ENCODE measurements at places on chromosomes 1 and 21. TPM values are rescaled to one million over a fixed set of nuclear protein-coding genes. Genes with fewer than 3 reads are reported as not detected.
A peak's percentile ranks its signal among the peaks of the same experiment; 100 is the strongest.

GRCh38 chr1:85245456-85245855, 14.0 kb downstream of the C1orf52 start:
- peaks cover 28% of the 10 kb centered on the region for H3K4me1 ChIP-seq
- no peaks in the 10 kb centered on the region for H3K36me3 ChIP-seq

- peaks cover 40% of the 10 kb centered on the region for H3K4me1 ChIP-seq
- no peak for DNase-seq
- H3K4me3 ChIP-seq = no peak overlapping the region
- H3K27ac ChIP-seq = peak overlapping the region; percentile 77
Measured at GRCh38 chr1:54354899-54355298, 51.3 kb downstream of the SSBP3 start.

DDOST gene
- 320 TPM for total RNA-seq

- H3K4me3 ChIP-seq = no peak overlapping the region
- H3K4me1 ChIP-seq = no peaks in the 10 kb centered on the region
- H3K36me3 ChIP-seq = no peaks in the 10 kb centered on the region
- DNase-seq = peak; percentile 84
- H3K27ac ChIP-seq = no peak overlapping the region
Measured at GRCh38 chr1:240190881-240191401, 99.3 kb downstream of the FMN2 start.

GRCh38 chr1:24285231-24285630, 33.9 kb upstream of the GRHL3 start:
- no peaks in the 10 kb centered on the region for H3K36me3 ChIP-seq
- no peaks in the 10 kb centered on the region for H3K27me3 ChIP-seq
- DNase-seq = no peak
- no peaks in the 10 kb centered on the region for H3K4me1 ChIP-seq
- H3K27ac ChIP-seq = no peak overlapping the region

DNA sequence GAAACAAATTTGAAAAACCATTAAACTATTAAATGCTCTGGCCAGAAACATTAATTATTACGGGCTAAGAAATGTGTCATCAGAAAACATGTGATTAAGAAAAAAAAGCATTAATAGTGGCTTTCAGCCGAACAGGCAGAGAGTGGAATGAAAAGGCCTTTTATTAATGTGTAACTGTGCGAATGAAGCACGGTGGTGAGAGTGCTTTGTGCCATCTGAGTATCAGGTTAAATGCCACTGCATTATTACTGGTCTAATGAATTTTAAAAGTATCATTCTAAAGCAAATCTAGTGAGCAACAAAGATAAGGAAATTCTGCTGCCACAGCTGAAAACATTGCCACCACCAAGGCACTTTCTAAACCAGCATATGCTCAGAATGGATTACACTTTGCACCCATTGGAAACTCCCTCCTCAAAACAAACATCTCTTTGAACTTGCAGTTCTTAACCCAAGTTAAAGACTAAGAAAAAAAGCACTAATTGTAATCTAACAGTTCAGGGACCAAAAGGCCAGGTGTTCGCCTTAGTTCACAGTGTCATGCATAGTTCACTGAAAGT, 30.0 kb upstream of the SSX2IP start:
- no peak overlapping the region for H3K4me3 ChIP-seq
- H3K27ac ChIP-seq = peak overlapping the region; percentile 86
- H3K4me1 ChIP-seq = peaks cover 36% of the 10 kb centered on the region
- DNase-seq = peak; percentile 46
- no peaks in the 10 kb centered on the region for H3K27me3 ChIP-seq

DNA sequence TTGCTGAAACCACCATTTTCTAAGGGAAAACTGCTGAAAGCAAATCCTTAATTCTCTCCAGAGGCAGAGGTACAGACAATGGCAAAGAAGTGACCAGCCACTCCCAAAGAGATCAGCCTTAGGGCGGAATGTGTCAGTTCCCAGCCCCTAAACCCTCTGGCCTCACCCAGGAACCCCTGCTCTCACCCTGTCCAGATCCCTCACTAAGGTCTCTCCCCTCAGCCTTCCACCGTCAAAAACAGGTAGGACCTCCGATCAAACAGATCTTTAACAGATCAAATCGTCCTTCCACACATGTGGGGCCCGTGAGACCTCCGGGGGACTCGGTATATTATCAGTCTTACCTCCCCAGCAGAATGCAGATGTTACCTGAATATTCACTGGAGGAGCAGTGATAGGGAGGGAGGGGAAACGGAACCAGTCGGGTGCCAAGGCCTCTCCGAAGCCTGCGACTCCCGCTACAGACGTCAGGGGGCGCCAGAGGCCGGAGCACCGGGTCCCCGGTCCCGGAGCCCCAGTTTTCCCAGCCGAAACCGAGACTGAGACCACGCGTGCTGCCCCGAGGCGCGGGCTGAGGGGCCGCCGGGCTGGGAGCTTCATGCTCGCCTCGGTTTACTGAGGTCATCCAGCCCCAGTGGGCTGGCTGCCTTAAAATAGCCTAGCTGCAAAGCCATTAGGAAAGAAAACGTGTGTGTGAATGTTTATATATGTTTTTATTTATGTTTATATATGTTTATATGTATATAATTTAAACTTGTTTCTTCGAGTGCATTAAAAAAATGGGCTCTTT, 23.6 kb downstream of the GPA33 start:
- H3K4me1 ChIP-seq = no peaks in the 10 kb centered on the region
- no peaks in the 10 kb centered on the region for H3K36me3 ChIP-seq
- H3K27ac ChIP-seq = no peak overlapping the region
- DNase-seq = peak; percentile 86

- no peaks in the 10 kb centered on the region for H3K27me3 ChIP-seq
- H3K27ac ChIP-seq = peak within 1 kb of the TSS; percentile 93
- DNase-seq = peak; percentile 95
Measured at GRCh38 chr1:227734856-227735538, at the start of the genes JMJD4 and SNAP47. TSS of gene JMJD4 (minus strand) at chr1:227735302. CDS start at chr1:227735273, 29 bp downstream. TSS of gene SNAP47 (plus strand) at chr1:227735435. CDS start at chr1:227747737, 12,302 bp downstream.

GRCh38 chr1:242542271-242542670, 17.8 kb upstream of the PLD5 start:
- no peak overlapping the region for H3K4me3 ChIP-seq
- H3K27me3 ChIP-seq = no peaks in the 10 kb centered on the region

- H3K27me3 ChIP-seq = no peaks in the 10 kb centered on the region
- H3K27ac ChIP-seq = no peak overlapping the region
- no peaks in the 10 kb centered on the region for H3K4me1 ChIP-seq
- no peak overlapping the region for H3K4me3 ChIP-seq
- no peak for DNase-seq
Measured at GRCh38 chr1:30545365-30545764, 178.0 kb downstream of the MATN1 start.

- peak overlapping the region; percentile 77 for H3K27ac ChIP-seq
- H3K36me3 ChIP-seq = no peaks in the 10 kb centered on the region
- H3K4me3 ChIP-seq = no peak overlapping the region
Measured at GRCh38 chr1:230915078-230915477, 46.8 kb upstream of the C1orf198 start.

- peaks cover 12% of the 10 kb centered on the region for H3K4me1 ChIP-seq
- H3K36me3 ChIP-seq = no peaks in the 10 kb centered on the region
- H3K4me3 ChIP-seq = peak within 1 kb of the TSS; percentile 94
- H3K27me3 ChIP-seq = no peaks in the 10 kb centered on the region
- DNase-seq = peak; percentile 77
Measured at GRCh38 chr1:211326528-211327345, at the start of gene TRAF5. TSS of gene TRAF5 (plus strand) at chr1:211326833. CDS start at chr1:211353240, 26,407 bp downstream.

GRCh38 chr21:36994501-36995158, 11.9 kb upstream of the RIPPLY3 start:
- H3K27me3 ChIP-seq = no peaks in the 10 kb centered on the region
- no peak overlapping the region for H3K4me3 ChIP-seq
- no peaks in the 10 kb centered on the region for H3K36me3 ChIP-seq
- H3K4me1 ChIP-seq = no peaks in the 10 kb centered on the region
- no peak overlapping the region for H3K27ac ChIP-seq

SPRR1A gene
- total RNA-seq = not detected

DNA sequence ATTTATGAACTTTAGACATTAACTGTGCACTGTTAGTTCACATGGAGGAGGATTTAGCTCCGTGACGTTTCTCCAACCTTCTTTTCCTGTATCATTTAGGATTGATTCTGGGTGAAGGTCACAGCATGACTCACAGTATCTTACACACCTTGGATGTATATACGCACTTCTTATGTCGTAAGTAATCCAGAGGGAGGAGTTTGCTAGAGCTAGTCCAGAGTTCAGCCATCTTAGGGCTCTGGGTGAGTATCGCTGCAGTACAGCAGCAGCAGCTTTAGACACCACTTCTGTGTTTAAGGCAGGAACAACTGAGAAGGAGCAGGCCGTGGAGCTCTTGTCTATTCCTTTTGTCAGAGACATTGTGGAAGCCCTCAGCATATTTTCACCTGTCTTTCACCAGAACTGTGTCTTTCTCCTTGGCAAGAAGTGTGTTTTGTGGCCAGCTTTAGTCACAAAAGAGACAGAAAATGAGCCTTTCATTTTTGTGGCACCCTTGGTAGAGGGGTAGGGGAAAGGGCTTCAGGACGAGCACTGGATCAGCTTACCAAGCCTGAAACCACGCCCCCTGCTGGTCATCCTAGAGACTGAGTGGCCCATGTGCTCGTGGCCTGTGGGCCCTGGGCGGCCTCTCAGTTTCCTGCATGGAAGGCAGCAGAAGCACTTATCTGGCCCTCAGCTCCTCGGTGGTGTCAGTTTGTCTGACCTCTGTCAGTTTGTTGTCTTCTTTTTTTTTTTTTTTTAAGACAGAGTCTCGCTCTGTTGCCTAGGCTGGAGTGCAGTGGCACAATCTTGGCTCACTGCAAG, 64.0 kb downstream of the ADARB1 start:
- H3K36me3 ChIP-seq = no peaks in the 10 kb centered on the region
- peak; percentile 84 for DNase-seq
- no peak overlapping the region for H3K4me3 ChIP-seq
- peak overlapping the region; percentile 96 for H3K27ac ChIP-seq
- H3K4me1 ChIP-seq = peaks cover 3% of the 10 kb centered on the region
- no peaks in the 10 kb centered on the region for H3K27me3 ChIP-seq

GRCh38 chr1:47986761-47987200, 10.4 kb downstream of the TRABD2B start:
- no peak overlapping the region for H3K4me3 ChIP-seq
- peak; percentile 47 for DNase-seq
- peak overlapping the region; percentile 60 for H3K27ac ChIP-seq

GRCh38 chr1:44025816-44026215, 5.4 kb downstream of the SLC6A9 start:
- no peak overlapping the region for H3K27ac ChIP-seq
- no peaks in the 10 kb centered on the region for H3K36me3 ChIP-seq
- no peaks in the 10 kb centered on the region for H3K27me3 ChIP-seq
- peak; percentile 48 for DNase-seq
- H3K4me3 ChIP-seq = no peak overlapping the region
- H3K4me1 ChIP-seq = peaks cover 9% of the 10 kb centered on the region

MSH4 gene
- 0.37 TPM for total RNA-seq

DNA sequence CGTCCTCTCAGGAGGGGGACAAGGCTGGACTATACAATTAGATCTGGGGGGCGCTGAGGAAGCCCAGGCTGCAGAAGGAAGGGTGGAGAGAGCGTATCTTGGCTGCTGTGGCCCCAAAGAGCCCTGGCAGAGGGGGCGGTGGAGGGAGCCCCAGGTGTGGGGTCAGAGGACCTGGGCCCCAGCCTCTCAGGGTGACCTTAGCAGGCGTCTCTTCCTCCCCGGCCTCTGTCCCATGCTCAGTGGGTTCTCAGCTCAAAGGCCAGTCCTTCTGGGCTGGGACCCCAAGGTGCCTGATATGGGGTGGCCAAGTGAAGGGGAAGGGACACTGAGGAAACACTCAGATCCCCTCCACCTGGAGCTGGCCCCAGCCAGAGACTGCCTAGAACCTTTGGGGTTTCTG, 1.8 kb downstream of the FAM131C start:
- H3K36me3 ChIP-seq = no peaks in the 10 kb centered on the region
- no peak for DNase-seq
- H3K27me3 ChIP-seq = no peaks in the 10 kb centered on the region
- no peak overlapping the region for H3K4me3 ChIP-seq
- no peak overlapping the region for H3K27ac ChIP-seq

GRCh38 chr1:226597616-226598454, 49.3 kb downstream of the STUM start:
- H3K4me3 ChIP-seq = no peak overlapping the region
- peaks cover 11% of the 10 kb centered on the region for H3K4me1 ChIP-seq
- H3K27me3 ChIP-seq = no peaks in the 10 kb centered on the region
- DNase-seq = no peak
- H3K36me3 ChIP-seq = no peaks in the 10 kb centered on the region

DNA sequence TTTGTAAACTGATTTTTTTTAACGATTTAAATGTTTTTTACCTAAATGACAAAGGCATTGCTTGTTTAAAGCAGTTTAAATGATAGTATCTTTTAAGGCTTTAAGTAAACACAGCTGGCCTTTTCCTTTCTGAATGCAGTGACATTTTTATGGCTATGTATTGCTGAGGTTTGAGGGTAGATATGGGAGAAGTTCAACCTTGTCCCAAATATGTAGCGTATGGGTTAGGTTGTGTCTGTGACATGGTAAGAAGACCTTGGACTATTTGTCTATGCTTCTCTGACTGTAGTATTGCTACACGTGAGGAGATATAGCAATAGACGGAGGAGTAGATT, 32.5 kb downstream of the PKNOX1 start:
- H3K27ac ChIP-seq = peak overlapping the region; percentile 55
- peaks cover 14% of the 10 kb centered on the region for H3K4me1 ChIP-seq
- no peak overlapping the region for H3K4me3 ChIP-seq
- no peaks in the 10 kb centered on the region for H3K36me3 ChIP-seq

GRCh38 chr1:234143681-234144080, 229.6 kb upstream of the COA6 start:
- H3K27ac ChIP-seq = no peak overlapping the region
- no peak overlapping the region for H3K4me3 ChIP-seq
- no peaks in the 10 kb centered on the region for H3K36me3 ChIP-seq
- DNase-seq = no peak

DPT gene
- total RNA-seq = 13.5 TPM

SEC16B gene
- total RNA-seq = 8.5 TPM

GRCh38 chr1:119008483-119009311, 20.6 kb upstream of the TBX15 start:
- H3K4me3 ChIP-seq = no peak overlapping the region
- H3K36me3 ChIP-seq = no peaks in the 10 kb centered on the region
- H3K27ac ChIP-seq = no peak overlapping the region
- no peaks in the 10 kb centered on the region for H3K4me1 ChIP-seq
- peaks cover 63% of the 10 kb centered on the region for H3K27me3 ChIP-seq

GRCh38 chr1:234843946-234844345, 234.0 kb upstream of the IRF2BP2 start:
- H3K27me3 ChIP-seq = no peaks in the 10 kb centered on the region
- DNase-seq = no peak

GRCh38 chr1:84298684-84299535, 2.6 kb upstream of the SAMD13 start:
- H3K4me3 ChIP-seq = peak overlapping the region; percentile 89
- no peaks in the 10 kb centered on the region for H3K27me3 ChIP-seq
- H3K27ac ChIP-seq = peak overlapping the region; percentile 89
- DNase-seq = peak; percentile 39

DNA sequence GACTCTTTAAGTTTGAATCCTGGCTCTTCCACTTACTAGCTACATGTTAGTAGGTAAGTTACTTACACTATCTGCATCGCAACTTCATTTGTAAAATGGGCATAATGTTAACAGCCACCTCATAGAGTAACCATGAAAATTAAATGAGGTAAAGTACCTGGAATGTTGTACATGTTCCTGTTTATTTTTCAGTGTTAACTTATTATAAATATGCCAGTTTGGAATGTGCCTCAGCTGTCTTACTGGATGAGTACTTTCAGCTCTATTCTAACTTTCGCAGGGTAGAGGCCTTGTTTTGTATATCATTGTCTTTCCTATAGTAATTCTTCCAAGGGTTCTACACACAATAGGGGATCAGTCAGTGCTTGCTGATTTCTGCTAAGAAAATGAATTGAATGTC, 167.4 kb downstream of the DUSP10 start:
- DNase-seq = no peak
- H3K27me3 ChIP-seq = no peaks in the 10 kb centered on the region
- no peak overlapping the region for H3K27ac ChIP-seq
- no peak overlapping the region for H3K4me3 ChIP-seq

- peaks cover 48% of the 10 kb centered on the region for H3K27me3 ChIP-seq
- H3K36me3 ChIP-seq = no peaks in the 10 kb centered on the region
Measured at GRCh38 chr1:38481871-38482826, 377.4 kb downstream of the RRAGC start.

Measured in hepatocyte (in vitro differentiated cells).